ENCODE measurements at places on chromosomes 2 and 18.

DNA sequence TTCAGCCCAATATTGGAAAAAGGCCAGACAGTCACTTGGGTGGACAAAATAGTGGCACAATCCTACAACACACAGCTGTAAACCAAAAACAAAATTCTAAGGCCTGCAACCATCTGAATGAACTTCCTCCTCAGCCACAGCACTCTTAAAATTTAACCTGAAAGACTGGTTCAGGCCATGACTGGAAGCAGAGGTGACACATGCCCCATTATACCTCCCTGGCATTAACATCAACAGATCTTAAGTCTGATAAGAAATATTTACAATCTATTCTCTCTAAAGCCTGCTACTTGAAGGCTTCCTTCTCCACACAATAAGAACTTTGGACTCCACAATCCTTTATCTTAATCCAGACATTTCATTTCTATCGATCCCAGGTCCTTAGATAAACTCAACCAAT, 192.4 kb upstream of the LRP1B start:
- DNase-seq: no peak

- no peak for DNase-seq
Observed at GRCh38 chr2:92074549-92074898, 2796.7 kb upstream of the TEKT4 start.

DNA sequence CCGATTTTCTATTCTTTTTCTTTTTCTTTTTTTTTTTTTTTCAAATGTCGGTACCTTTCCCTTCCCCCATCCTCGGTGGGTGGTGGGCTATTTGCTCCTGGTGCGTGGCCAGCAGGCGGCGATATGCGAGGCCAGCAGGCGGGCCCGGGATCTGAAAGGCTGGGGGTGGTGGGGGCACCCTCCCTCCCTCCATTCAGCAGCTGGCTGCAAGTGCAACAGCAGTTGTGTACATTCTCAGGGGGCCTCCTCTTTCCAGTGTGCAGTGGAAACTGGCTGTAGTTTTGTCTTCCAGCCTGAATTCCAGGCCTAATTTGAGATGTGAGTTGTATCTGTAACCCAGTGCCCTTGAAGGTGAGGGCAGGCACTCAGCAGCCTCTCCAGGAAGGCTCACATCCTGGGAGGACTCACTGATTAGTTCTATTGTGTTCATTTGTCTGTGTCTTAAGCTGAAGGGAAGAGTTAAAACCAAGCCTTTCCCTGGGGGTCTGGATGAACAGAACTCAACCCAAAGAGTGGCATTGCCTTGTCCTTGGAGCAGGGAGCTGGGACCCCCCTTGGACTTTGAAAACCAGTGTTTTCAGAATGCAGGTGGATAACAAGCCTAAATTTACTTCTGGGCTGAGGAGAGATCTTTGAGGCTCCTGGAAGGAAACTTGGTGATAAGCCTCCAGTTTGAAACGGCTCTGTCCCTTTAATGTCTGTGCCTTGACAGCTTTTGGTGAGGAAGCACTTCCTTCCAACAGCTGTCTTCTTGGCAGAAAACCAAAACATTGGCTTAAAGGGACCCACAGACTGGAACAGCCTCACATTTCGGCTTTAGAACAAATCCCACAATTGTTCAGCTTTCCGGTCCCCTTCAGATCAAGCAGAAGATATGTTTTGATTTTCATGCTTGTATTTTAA, 3.3 kb downstream of the MYCN start:
- no peak for DNase-seq

GRCh38 chr2:132949108-132949507, 279.1 kb upstream of the LYPD1 start:
- DNase-seq: no peak

DNA sequence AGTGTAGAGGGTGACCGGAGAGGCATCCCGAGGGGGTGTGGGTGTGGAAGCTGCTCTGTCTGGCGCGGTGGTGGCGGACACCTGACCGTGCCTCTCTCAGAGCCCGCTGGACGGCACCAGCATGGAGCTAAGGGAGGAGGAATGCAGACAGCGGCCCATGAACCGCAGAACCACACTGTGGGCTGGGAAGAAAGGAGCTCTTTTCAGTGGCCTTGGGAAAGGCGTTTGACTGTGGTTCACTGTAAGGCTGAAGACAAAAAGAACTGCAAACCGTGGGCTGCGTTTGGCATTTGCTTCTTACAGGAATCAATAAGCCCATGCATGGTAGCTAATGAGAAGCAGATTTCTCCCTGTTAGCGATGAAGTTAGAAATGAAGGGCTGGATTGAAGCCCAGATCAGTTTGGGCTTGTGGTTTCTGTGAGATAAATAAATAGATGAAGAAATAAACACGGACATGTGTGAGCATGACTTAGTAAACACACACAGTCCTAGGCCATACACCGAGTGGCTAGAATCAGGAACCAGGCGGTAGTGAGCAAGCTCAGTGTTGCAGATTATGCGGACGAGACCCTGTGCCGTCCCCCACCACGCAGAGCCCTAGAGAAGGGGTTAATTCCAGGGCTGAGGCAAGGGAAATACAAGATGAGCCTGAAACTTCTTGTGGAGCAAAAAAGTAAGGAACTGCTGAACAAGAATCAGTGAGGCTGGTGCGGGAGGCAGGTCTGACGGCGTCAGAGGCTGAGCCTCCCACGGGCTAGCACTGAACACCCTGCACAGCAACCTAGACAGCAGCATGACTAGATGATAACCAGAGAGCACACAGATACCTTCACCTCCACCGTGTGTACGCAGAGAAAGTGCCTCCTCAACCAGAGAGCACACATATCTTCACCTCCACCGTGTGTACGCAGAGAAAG, 29.3 kb upstream of the NFATC1 start:
- DNase-seq: no peak

- no peak for DNase-seq
Observed at GRCh38 chr2:41937921-41938708, 109.7 kb upstream of the PKDCC start.

DNA sequence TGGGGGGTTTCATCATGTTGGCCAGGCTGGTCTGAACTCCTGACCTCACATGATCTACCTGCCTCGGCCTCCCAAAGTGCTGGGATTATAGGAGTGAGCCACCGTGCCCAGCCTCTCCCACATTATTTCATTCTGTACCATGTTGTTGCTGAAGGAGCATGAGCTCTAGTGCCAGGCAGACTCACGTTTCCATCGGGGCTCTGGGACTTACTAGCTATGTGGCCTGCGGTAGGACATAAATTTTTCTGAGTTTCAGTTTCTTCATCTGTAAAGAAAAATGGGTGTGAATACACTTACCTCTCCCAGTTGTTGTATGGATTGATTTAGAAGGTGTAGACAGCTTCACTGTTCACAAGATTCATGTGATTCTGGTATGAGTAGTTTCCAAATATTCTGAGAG, 30.8 kb upstream of the CCL20 start:
- DNase-seq: no peak

- no peak for DNase-seq
Observed at GRCh38 chr2:58427572-58428095, 186.5 kb upstream of the FANCL start.

DNA sequence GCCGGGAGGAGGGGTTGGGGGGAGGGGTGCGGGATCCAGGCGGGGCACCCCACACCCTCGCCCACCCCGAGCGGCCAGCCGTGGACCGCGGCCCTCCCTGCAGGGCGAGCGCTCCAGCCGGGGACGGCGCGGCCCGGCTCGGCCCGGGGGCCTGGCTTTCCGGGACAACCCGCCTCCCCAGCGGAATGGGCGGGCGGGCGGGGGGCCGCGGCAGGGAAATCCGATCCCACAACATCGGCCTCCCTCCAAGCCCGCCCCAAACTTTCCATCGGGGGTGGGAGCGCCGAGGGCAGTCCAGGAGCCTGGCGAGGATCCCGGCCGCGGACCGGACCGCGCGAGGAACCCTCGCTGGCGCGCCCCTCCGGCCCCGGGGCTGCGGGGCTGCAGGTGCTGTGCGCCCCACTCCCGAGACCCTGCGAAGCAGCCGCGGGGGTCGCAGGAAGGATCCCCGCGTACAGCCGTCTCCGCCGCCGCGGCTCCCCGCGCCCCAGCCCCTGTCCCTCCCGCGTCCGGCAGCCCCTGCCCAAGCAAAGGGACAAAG, 529 bp downstream of the SEMA4C start:
- no peak for DNase-seq

DNA sequence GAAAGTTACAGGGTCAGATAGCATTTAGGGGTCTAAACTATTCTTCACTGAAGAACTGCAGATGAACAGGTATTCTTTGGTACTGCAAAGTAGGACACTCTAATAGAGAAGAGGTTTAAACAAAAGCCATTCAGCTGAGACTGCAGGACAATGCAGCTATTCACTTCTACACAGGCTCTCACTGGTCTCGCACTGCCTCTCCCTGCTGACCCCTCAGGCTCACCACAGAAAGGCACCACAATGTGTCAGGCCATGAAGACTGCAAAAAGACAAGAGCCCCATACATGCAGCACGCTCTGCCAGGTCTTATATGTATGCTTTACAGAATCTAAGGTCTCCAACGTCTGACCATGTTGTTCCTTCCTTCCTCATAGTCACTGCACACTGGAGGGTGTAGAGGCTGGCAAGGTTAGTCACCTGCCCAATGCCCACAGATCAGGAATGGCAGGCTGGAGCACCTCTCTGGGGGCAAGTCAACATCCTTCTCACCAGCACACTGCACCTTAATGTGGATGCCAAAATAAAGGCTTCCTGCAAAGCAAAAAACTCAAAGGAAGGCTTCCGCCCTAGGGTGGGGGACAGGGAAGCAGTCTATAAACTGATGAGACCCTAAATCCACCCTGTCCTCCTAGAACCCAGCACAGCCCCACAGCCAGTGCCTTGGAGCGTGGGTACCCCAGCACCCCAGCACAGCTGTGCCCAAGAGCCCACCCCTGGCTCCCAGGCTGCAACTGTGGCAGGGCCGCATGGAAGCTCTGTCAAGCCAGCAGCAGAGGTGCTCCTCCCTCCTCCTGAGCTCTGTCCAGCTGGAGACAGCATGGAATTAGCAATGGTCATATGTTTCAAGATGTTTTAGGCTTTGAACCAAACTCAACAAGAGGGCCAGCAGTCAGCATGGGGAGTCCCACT, 10.7 kb upstream of the RNU4ATAC start:
- no peak for DNase-seq

GRCh38 chr18:3256693-3257626, 5.0 kb upstream of the MYL12B start:
- no peak for DNase-seq

GRCh38 chr2:129752686-129753085, 226.8 kb upstream of the RAB6C start:
- DNase-seq: no peak

DNA sequence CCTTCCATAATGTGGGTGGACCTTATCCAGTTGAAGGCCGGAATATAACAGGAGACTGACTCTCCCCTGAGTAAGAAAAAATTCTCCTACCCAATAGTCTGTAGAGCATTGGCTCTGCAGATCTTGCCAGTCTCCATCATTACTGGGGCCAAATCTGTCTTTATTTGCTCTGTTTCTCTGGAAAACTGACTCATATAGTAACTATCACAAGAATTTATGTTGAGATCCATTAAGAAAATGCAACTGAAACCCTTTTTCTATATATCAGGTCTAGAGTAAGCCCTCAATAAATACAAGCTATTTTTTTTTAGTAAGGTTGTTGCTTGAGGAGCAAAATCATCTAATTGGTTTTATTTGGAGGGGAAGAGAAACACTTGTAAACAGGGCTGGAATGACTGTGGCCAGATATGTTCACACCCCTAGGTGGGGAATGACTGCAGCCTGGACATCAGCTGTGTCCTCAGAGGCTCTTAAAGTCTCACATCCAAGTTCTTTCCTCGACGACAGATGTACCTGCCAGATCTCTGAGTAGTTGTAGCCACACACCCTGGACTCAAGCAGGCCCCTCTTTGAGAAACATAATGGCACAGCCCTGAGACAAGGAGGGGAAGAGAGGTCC, 339.7 kb downstream of the TNS1 start:
- no peak for DNase-seq

- DNase-seq: no peak
Observed at GRCh38 chr18:51211552-51211951, 14.1 kb upstream of the MEX3C start.

GRCh38 chr2:169118060-169118459, 48.7 kb downstream of the DHRS9 start:
- DNase-seq: no peak

DNA sequence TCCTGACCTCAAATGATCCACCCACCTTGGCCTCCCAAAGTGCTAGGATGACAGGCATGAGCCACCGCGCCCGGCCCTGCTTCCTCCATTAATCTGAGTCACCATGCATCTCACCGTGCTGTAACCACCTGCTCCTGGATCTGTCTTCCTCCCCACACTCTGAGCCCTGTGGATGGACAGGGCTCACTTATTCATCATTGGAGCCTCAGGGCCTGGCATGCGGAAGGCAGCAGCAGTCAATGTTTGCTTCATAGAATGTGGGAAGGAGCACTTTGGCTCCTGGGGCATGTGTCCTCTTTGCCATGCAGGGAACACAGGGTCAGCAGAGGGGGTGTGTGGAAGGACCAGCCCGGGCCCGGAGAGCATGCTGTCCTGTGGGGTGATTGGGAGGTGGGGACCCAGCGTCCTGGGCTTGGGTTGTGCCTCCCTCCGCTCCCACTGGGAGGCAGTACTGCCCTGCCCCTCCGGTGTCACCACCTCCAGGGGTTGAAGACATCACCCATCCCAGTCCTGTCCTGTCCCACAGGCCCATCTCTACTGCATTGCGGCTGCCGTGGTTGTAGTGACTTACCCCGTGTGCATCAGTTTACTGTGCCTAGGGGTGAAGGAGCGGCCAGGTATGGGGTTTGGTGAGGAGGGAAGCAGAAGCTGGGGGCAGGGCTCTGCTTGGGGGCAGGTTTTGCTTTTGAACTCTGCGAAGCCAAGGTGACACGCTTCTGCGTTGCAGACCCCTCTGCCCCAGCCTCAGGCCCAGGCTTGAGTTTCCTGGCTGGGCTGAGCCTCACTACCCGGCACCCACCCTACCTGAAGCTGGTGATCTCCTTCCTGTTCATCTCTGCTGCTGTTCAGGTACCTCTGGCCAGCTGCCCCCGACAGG, 11.5 kb downstream of the MFSD2B start:
- DNase-seq: no peak

DNA sequence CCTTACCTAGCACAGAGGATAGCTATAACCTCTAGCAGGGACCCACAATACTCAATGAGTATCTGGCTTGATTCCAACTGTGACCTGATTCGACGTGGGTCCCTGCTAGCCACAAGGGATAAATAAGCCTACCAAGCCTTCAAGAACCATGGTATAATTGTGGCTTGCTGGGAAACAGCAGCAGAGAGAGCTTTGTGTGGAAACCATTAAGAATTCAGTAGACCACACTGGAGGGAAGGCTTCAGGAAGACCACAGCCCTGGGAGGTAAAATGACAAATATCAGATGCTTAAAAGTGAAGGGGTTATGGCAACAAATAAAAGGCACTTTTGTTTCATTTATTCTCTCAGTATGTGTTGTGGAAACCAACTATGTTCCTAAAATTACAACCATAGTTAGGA, 82.6 kb upstream of the WIPF1 start:
- no peak for DNase-seq

- DNase-seq: no peak
Observed at GRCh38 chr2:23296691-23297090, 88.3 kb upstream of the KLHL29 start.

DNA sequence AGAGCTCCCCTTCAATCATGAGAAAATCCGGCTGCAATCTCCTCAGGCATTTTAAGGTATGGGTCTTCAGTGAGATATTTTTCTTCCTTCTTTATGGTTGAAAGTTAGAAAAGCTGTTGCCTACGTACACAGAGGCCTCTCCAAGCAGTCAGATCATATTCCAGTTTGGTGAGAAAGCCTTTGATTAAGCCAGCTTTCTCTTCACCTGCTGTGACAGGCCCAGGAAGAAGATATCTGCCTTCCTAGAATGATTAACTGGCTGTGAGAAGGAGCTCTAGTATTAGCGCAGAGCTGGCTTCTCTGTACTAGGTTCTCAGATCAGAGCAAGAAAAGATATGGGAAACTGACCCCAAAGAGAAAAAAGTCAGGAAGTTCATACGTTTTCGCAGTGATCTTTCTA, 585.0 kb upstream of the CHAC2 start:
- DNase-seq: no peak

All from stimulated activated CD4-positive, alpha-beta T cell treated with anti-CD3 and anti-CD28 coated beads, Interleukin-1b, Interleukin-23, amount 100 ng/mL, for 4 hours (primary cell).